ENCODE measurements at places on chromosomes 16 and 17.

DNA sequence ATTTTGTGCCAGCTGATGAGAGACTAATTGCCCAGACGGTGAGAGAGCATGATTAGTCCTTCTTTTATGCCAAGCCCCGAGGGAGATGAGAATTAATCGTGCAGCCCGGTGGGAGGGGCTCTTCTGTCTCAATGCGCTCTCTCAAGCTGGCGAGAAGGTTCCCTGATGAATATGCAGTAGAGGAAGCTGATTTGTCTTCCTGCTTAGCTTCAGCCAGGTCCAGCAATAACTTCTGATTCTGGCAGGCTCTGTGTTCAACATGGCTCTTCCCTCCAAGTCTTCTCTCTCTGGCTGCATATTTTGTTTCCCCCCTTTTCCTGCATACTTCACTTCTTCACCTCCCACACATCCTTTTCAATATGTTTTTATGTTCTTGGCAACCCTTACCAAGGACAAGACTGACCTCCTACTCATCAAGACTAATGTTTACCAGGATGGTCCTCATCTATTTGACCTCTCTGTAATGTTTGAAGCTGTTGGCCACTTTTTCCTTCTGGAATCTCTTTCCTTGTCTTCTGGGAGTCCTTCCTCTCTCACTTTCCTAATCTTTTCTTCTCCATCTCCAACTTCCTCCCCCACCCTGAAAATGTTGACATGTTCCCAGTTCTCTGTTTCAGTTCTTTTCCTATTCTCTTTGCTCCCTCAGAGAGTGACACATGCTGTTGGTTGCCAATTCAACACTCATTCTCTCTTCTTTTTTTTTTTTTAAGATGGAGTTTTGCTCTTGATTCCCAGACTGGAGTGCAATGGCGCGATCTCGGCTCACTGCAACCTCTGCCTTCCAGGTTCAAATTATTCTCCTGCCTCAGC, 33.1 kb downstream of the ARL4D start:
- peak; percentile 40 for DNase-seq

DNA sequence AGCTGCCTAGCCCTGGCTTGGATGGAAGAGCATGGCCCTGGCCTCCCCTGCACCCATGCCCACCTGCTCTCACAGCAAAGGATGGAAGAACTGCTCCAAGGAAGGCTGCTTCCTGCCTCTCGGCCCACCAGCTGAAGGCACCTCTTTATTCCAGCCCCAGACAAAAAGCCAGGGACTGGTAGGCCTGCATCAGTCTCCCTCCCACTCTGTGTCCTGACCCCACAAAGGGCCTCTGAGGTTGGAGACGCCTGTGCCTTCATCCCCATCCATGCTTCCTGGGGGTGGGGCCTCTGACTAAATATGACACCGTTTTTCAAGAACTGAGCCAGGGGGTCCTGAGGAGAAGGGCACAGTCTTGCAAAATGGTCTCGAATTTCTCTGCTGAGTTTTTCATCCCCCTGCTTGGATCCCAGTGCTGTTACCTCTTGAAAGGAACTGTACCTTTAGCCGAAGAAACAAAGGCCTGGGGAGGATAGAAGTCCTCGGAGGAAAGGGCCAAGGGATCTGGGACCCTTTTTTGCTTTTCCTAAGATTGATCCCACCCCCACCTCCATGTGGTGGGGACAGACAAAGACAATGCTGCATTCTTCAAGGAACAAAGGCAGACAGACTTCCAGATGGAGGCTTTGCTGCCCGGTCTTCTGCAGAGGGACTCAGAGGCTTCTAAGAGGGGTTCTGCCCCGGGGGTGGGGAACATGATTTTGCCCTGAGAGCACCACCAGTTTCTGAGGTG, 5.2 kb downstream of the C17orf50 start:
- DNase-seq = no peak

GRCh38 chr17:29159306-29159860, 20.8 kb downstream of the MYO18A start:
- DNase-seq = no peak

- DNase-seq = no peak
Observed at GRCh38 chr17:21193031-21193430, 20.9 kb downstream of the TMEM11 start.

GRCh38 chr16:11667221-11667823, 933 bp upstream of the SNN start:
- DNase-seq = no peak

DNA sequence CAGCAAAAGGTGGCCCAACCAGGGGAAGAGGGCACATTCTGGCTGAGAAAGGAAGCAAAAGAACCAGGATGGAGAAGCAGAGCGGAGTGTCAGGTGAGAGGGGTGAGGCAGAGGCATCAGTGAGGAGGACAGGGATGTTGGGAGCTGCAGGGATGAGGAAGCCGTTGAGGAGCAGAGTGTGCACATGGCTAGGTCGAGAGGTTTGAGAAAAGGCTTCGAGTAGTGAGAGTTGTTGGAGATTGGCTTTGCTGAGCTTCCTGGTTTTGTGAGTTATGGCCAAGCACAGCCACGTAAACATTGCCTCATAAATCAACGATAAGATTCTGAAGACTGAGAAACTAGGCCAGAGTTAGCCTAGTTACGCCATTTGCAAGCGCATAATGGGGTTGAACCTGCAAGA, 26.9 kb downstream of the DNAH2 start:
- DNase-seq = no peak

DNA sequence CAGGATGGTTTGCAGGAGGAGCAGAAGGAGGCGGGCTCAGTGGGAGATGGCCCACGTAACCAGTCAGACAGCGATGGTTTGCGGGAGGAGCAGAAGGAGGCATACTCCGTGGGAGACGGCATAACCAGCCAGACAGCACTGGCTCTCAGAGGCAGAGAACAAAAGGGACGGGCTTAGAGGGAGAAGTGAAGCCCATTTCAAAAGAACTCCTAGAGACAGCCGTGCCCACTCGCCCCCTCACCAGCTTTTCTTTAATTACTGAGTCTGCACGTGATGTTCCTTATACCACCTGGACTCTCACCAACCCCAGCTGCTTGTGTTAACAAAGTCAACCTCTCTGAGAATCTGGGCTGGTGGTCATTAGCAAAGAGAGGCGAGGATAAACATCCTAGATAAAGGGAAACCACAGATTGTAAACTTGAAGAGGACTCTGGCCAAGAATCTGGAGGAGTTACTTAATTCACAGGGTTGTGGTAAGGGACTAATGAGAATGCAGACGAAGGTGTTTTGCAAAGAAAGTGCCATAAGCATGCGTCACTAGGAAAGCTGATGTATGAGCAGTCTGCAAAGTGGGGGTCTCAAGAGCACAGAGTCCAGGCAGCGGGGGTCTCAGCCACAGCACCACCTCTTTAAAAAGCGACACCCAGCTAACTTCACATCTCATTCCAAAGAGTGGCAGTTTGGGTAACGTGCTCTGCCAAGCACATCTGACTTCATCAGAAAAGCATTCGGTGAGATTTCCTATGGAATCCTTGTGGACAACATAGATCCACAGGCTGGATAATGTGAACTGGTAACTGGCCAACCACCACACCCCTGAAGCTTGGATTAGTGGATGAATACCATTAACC, 51.7 kb downstream of the NXN start:
- no peak for DNase-seq

DNA sequence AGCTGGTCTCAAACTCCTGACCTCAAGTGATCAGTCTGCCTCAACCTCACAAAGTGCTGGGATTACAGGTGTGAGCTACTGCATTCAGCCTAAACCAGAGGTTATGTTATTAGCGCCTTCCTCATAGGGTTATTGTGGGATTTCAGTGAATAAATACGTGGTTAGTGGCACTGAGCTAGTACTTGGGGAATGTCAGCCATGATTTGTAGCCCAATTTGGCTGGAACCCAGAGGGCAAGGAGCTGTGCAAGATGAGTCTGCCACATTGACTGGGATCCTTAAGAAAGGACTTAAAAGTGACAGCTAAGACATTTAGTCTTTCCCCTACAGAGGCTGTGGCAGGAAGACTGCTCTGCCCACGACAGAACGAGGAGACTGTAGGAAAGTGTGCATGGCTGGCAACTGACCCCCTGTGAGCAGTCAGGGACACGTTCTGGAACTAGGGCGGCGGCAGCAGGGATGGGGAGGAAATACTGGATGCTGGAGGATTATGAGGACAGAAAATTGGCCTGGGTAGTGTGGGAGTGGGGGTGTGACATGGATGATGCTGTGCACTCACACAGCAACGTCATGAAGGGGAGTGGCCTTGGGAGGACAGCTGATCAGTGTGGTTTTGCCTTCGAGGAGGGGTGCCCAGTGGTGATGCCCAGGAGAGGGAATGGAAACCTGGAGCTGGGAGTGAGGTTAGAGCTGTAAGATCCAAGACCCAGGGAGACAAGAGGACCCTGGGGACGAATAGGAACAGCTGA, 14.6 kb downstream of the ATP5PD start:
- peak; percentile 85 for DNase-seq

DNA sequence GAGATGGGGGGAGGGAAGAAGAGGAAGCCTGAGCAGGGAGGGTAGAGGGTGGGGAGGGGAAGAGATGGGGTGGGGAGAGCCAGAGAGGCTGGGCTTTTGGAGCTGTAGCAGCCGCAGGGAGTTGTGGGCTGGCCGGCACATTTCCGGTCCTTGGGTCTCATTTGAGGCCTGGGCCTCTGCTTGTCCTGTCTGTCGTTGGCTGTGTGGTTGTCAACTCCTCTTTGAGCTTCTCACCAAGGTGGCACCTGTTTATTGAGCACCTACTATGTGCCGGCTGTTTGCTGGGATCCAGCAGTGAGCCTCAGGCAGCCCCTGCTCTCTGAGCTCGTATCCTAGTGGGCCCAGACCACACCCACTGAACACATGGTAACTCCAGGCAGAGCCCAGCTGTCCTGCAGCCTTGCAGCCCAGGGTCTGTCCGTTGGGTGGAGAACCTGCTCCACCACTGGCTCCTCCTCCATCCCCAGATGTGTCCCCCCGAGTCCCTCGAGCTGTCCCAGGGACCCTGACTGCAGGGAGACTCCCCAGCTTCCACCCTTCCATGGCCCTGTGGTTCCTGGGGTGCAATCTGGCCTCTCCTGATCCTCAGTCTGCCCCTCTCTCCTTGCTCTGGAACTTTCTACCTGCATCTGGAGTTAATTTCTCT, 164.9 kb downstream of the IRF8 start:
- DNase-seq = no peak

GRCh38 chr16:86061721-86062120, 162.8 kb downstream of the IRF8 start:
- no peak for DNase-seq

- DNase-seq = no peak
Observed at GRCh38 chr16:4633910-4634635, 9.4 kb downstream of the MGRN1 start.

- DNase-seq = no peak
Observed at GRCh38 chr16:84766978-84767773, 52.6 kb upstream of the CRISPLD2 start.

DNA sequence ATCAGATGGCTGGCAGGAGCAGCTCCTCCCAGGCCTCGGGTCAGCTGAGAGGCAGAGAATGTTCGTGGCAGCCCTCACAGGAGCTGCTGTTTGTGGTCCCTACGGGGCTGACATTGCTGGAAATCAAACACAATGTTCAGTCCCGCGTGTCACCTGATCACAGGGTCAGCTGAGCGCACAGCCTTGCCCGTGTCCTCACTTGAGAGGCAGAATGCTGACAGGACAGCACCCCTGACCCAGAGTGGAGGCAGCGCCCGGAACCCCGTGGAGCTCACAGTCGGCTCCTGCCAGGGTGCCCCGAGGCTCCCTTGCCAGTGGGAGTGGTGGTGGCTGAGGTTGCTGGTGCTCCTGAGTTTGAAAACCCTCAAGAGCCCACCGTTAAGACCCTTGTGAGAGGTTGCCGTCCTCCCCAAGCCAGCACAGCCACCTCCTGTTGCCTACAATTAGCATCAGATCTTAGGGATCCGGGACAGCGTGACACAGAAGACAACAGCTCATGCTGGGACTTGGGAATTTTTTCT, 3.6 kb upstream of the CHMP6 start:
- peak; percentile 60 for DNase-seq

DNA sequence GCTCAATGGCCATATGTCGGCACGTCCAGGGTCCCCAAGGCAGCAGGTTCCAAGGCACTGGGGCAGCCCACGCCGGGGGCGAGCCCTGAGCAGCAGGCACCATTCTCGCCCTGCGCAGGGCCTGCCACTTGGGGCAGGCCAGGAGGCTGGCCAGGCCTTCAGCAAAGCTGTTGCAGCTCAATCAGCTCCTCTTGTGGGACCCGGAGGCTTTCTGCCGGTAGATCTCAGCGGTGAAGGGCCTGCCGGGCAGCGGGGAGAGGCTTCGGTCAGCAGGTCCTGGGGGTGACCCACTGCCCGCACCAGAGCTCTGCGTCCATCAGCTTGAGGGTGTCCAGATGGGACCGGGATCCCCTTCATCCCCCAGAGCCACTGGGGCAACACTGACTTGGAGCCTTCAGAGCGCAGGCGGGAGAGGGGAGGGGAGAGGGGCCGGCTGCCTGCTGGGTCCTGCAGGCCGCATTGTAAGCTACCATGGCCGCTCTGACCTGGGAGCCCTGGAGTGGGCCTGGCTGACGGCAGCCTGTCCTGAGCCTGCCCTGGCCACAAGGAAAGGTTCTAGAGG, 9.5 kb upstream of the RASD1 start:
- DNase-seq = no peak

DNA sequence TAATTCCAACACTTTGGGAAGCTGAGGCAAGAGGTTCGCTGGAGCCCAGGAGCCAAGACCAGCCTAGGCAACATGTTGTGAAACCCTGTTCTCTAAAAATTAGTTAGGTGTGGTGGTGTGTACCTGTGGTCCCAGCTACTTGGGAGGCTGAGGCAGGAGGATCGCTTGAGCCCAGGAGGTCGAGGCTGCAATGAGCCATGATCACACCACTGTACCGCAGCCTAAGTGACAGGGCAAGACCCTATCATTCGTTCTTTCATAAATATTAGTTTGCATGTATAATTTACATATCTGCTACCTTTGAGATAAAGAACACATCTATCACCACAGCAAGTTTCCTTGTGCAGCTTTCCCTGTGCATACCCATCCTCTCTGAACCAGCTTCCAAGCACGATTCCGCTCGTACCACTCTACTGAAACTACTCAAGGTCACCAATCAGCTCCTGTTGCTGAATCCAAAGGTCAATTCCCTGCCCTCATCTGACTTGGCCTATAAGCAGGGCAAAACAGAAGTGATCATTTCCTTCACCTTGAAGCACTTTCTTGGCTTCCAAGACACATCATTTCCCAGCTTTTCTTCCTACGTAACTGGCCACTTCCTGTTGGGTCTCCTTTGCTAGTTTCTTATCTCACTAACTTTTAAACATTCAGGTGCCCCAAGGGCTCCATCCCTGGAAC, 49.1 kb downstream of the GRB2 start:
- DNase-seq = no peak

- no peak for DNase-seq
Observed at GRCh38 chr16:12988071-12988470, 86.7 kb downstream of the SHISA9 start.

DNA sequence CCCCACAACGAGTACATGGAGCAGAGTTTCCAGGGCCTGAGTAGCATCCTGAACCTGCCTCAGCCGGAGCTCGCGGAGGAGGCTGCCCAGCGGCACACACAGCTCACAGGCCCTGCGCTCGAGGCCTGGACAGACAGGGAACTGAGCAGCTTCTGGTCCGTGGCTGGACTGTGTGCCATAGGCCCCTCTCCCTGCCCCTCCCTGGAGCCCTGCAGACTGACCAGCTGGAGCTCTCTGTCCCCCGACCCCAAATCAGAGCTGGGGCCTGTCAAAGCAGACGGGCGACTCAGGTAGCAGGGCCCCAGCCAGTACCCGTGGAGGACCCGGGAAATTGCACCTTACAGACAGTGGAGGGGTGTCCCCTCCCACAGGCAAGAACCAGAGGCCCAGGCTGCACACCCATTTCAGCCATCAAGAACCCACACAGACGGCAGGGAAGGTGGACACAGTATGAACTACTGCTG, 13.0 kb downstream of the MRPL27 start:
- peak; percentile 50 for DNase-seq
